ENCODE measurements at places on chromosomes 3 and 15. TPM values are rescaled to one million over a fixed set of nuclear protein-coding genes. Genes with fewer than 3 reads are reported as not detected.

DNA sequence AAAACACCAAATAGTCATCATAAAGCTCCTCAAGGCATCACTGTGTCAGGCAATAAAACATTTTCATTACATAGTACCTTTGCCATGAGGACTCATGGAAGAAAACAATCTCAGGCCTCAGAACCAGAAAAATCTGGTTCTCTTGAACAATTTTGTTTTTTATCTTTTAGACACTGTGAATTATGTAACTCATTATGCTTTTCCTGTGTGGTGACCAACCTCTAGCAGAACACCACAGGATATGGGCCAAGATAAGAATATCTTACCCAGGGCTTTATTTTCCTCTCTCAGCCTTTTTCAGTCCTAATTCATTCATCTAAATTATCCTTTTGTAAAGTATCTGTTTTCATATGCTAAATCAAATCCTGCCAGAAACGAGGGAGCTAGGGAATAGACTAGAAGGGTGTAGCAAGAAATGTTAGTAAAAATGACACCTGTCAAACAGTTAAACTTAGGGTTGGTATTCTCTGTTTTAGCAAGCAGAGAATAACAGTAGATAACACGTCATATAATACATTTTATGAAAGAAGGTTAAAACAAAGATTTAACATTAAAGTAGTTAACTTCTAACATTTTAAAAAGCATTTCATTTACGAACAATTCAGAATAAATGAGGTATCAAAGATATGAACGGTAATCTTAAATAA lies 111.1 kb downstream of the FBXL22 start:
- peaks cover 18% of the 10 kb centered on the region for H3K36me3 ChIP-seq
- DNase-seq: no peak
- H3K27ac ChIP-seq: no peak overlapping the region

The C2CD4A gene
- total RNA-seq: not detected

DNA sequence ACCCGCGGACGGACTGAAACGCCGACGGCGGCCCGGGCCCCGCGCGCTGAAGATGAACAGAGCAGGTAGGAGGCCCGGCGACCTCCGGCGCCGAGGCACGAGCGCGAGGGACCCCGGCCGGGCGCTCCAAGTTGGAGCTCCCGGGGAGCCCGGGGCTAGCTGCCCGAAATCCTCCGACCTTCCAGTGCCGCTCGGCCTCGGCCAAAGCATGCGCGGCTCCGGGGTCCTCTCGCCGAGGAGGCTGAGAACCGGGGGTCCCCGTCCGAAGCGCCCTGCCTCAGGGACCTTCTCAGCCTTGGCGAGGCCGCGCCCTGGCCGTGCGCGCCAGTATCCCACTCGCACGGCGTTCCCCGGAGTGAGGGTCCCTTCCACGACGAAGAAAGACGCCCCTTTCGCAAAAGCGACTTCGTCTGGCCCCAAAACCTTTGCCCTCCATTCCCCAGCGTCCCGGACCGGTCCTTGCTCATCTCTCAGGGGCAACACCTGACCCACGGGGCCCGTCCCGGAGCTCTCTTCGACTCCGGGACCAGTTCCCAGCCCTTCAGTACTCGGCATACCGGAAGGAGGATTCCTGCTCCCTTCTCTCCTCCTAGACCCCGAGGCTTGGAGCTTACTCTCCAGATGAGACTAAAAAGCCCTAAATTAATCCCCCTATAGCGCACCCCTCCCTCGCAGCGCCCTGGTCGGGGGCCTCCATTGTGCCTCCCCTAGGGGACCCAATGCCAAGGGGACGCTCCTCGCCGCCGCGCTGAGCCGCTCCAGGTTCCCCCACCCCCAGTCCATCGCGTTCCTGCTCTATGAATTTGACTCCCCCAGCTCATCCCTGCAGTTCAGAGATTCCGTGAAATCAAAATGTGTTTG lies 7.7 kb upstream of the FGD5 start:
- H3K36me3 ChIP-seq: no peaks in the 10 kb centered on the region
- H3K27me3 ChIP-seq: peaks cover 38% of the 10 kb centered on the region

The TICRR gene
- total RNA-seq: 3.0 TPM

DNA sequence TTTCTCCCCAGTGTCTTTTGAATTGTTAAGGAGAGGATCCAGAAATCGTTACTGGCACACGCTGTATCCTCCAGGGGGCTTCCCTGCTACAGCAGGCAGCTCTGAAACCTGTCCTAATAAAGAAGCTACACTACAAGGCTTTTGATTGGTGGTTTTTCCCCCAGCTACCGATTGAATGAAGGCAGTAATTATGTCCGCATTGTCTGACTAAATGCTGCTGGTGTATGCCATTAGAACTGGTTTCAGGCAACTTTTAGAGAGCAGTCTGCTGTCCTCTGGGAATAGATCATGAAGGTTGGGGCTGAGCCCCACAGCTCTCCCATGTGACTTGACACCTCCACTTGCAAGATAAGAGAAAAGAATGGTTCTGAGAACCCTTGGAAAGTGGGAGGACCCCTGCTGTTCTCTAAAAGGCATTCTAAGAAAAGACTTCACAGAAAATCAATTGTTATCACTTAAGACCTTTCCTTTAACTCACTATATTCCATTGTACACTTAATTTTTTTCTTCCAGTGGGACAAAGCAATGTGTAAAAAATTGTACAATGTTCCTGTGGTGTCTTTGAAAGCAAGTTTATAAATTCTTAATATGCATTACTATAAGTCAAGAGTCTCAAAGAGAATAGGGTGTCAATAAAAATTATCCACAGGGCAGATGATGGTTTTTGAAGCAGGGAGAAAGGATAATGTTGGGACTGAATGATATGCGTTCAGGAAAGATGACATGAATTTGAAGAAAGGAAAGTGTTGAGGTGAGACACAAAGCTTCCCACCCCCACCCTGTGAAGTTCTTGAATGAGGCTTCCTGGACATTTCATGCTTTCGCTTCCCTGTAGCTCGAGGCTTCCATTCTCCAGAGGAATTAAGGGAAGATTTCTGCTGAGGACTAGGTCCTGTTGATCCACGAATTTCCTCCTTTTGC lies 53.0 kb upstream of the DAZL start:
- H3K36me3 ChIP-seq: no peaks in the 10 kb centered on the region
- no peak overlapping the region for H3K4me3 ChIP-seq
- H3K4me1 ChIP-seq: no peaks in the 10 kb centered on the region
- DNase-seq: no peak
- no peak overlapping the region for H3K27ac ChIP-seq
- H3K27me3 ChIP-seq: 0 out of 2 replicates have a peak, but pooled peaks cover 1% of the 10 kb centered on the region

The ISLR2 gene
- not detected for total RNA-seq

The STXBP5L gene
- total RNA-seq: not detected
